ENCODE measurements at places on chromosomes 12 and 14.

- no peak for DNase-seq
These were observed 1.1 kb upstream of the HDAC7 start for GRCh38 chr12:47820631-47821345.

DNA sequence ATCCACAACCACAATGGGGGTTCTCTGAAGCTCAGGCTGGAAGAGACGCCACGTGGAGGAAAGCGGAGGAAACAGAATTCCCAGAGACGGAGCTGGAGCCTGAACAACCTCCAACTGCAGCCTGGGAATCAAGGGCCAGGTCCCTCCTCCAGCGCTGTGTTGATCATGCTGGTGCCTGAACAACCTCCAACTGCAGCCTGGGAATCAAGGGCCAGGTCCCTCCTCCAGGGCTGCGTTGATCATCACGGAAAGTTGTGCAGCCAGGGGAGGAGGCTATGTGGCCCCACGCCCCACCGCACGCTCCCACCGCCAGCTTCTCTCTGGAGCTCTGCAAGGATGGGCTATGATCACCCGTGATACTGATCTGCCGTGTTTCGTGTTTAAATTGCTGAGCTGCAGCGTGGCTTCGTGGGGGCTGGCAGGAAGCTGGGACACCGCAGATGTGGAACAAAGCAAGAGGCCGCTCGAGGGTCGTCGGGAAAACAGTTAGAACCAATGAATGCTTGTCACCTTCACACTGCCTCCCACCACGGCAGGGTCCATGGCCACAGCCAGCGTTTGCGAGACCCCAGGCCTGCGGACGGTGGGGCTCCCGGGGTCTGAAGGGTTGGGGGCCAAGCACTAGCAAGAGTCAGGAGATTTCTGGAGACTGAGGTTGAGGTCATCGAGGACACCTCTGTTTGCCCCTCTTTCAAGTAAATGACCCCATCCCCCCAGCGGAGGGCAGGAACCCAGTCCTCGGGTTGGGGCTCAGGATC, 51.8 kb upstream of the FBRSL1 start:
- no peak for DNase-seq

- DNase-seq: no peak
These were observed 78.6 kb downstream of the EML1 start for GRCh38 chr14:99871771-99872170.

GRCh38 chr14:106080922-106081321, 554.5 kb downstream of the TMEM121 start:
- no peak for DNase-seq
